CD4-positive, alpha-beta T cell treated with Interleukin-17A for 4 hours (primary cell): ENCODE measurements at places on chromosomes 16 and 17.
A peak's percentile ranks its signal among the peaks of the same experiment; 100 is the strongest.

- no peak for DNase-seq
These were observed 10.6 kb downstream of the CTRB1 start for GRCh38 chr16:75229172-75230031.

DNA sequence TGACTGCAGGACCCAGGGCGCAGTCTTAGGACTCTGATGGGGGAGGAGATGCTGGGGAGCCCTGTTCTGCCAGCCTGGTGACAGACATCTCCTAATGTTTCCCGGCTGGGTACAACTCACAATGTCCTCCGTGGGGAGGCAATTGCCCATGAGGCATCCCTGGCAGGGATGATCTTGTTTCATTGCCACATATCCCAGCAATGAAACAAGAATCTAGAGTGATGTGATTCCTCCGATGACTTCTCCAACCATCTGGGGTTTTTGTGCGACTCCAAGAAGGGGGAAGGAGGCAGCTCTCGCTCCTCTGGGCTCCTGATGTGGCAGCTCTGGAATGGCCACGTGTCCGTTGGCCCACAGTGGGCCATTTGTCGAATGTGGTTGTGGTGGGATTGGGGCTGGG is 255.8 kb downstream of the SEC14L1 start:
- DNase-seq = no peak

- no peak for DNase-seq
These were observed 30.1 kb upstream of the PMFBP1 start for GRCh38 chr16:72202014-72202413.

DNA sequence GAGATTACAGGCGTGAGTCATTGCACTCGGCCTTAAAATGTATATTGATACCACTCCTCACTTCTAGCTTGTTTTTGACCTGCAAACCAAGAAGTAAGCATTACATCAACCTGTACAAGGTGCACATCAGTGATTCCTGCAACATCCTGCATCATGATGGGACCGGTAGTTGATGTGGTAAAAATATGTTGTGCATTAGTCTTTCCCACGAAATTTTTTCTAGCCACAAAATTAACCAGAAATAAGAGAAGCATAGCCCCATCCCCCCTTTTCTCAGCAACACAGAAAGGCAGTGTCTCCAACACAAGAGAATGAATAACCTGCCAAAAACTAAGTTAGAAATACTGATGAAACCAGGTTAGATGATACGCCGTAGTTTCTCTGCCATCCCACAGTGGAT is 21.1 kb upstream of the NSMCE1 start:
- DNase-seq = peak; percentile 32
